ENCODE measurements at places on chromosomes 6 and 20. TPM values are rescaled to one million over a fixed set of nuclear protein-coding genes. Genes with fewer than 3 reads are reported as not detected.

GRCh38 chr20:13659288-13659687, 20.6 kb upstream of the TASP1 start:
- no peak for DNase-seq

GRCh38 chr6:148619891-148620290, 126.9 kb upstream of the UST start:
- DNase-seq = no peak

GRCh38 chr6:88422831-88423230, 256.7 kb upstream of the CNR1 start:
- DNase-seq = no peak

GRCh38 chr20:14208956-14209355, 128.5 kb downstream of the FLRT3 start:
- no peak for DNase-seq

- DNase-seq = no peak
These were observed 181.2 kb downstream of the ZDHHC14 start for GRCh38 chr6:157561929-157562810.

DNA sequence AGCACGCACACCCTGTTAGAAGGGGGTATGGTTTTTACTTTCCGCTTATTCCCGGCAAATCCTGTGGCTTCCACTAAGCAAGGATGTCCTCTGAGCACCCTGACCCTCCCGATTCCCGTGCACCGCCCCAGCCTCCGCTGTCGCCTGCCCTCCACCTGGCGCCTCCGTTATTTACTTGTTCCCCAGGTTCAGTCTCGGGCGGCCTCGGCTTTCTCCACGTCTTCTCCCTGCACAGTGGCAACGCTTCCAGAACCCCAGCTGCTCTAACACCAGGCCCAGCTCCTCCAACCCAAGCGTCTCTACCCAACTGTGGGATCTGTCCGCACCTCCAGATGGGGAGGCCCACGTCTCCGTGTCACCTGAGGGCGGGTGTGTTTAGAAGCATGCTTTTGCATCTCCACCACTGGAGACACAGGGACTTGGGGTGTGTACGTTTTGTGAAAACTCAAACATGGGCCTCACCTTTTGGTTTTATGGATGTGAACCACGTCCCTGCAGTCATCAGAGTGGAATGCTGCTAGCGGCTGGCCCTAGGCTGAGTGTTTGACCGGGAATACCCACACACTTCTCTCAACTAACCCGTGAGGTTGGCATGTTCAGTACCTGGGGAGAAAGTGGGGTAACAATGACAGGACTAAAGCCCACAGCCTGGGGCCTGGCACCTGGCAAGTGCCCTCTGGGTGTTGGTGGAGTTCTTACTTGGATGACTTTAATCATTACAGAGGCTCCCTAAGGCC, 79.9 kb downstream of the THBS2 start:
- no peak for DNase-seq

DNA sequence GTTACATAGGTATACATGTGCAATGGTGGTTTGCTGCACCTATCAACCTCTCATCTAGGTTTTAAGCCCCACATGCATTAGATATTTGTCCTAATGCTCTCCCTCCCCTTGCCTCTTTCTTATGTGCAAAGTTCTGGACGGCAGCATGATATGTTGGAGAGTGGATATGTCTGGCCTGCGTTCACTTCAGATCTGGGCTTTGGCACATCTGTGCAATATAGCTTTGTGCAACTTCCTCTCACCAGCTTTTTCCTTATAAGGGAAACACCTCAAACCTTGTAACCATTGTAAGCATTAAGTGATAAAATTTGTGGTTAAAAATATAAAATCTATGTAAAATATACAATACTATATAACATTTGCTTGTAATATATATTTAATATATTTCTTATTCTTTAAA, 288.0 kb downstream of the PHACTR1 start:
- DNase-seq = no peak

DNA sequence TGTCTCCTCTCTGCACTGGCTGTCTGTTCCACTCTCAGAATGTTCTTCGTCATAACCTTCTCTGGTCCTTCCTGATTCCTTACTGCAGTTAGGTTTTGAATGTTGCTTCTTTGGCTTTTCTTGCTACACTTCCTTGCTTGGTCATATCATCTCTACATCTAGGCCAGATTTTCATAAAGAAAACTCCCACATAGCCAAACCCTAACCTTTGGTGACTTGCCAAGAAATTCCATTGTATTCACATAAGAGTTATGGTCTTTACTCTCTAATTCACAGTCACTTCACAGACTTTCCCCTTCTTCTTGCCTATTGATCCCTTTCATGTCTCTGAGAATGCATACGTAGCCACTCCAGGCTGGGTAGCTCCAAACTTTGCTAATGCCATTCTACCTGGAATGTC, 41.9 kb upstream of the SIM1 start:
- no peak for DNase-seq

DNA sequence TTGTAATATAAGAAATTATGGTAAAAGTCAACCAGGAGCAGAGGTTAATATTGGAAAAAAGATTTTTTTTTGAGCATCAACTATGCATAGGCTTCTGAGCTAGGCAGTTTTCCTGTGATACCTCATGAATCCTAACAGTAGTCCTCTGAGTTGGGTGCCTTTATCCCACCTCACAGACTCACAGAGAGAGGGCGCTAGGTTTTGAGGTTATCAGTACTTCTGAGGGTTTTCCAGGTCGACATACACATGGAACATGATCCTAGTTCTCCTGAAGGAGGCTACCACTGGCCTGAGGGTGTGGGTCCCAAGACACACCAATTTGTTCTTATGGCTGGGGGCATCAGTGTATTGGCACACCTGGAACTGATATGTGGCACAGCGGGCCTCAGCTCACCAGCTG, 358.8 kb upstream of the JAG1 start:
- no peak for DNase-seq

DNA sequence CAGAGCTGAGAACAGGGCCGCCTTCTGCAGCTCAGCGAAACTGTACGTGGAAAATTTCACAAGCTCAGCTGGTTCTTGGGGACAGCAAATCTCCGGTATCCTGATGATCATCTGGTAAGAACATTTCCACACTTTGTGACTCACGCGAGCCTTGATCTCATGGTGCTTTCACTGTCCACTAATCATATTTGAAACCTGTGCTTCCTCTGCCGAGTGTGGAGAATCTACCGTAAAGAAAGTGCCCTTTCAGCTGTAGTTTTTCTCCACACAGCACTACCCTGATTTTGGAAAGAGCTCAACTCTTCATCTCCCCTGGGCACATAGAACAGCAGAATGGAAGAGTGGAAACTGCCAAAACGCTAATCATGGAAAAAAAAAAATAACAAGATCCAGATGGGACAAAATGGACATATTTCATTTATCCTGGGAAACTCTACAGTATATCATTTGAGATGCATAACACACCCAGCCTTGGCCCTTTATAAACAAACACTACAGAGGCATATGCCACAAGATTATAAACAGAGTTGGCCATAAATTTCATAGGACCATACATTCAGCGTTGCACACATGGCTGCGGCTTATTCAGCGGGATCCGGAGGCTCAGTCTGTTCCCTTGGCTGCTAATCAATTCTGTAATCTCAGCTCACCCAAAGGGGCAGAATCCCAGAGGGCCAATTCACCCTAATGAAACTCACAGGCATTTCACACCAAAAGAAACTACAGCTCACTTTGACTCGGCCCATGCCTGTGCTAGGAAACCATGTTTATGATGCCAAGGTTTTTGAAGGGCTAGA, 434.5 kb downstream of the HDGFL1 start:
- no peak for DNase-seq

DNA sequence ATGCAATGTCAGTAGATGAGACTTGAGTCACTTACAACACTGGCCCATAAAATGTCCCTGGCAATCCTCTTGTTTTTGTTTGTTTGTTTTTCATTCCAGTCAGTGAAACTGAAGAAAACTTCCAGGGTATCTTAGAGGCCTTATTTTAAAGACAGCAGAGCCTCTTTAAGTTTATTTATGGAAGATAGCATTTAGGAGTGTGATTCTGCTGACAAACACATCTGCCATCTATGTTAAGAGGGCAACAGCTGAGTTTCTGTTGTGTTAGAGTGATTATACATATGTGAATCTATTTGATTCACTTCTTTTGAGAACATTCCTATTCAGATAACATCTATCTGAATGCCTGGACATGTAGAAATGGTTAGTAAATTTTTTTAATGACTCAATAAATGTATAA, 812.6 kb downstream of the TENT5A start:
- no peak for DNase-seq

GRCh38 chr6:1002989-1003388, 308.9 kb upstream of the FOXQ1 start:
- DNase-seq = no peak

DNA sequence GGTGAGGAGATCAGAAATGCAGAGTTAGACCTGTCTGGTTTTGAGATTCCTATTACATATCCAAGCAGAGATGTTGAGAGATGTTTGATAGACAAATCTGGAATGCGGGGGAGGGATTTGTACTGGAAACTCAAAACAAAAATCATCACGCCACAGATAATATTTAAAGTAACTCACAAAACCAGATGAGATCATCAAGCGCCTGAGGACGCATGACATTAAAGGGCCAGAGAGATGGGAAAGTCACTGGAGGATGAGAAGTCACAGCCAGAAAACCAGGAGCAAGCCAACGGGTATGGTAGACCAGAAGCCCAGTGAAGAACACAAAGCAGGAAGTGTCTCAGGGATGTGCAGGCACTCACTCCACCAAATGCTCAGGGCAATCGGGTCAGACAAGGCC, 87.7 kb downstream of the DLL1 start:
- peak; percentile 4 for DNase-seq

GRCh38 chr6:90765895-90766294, 179.0 kb upstream of the MAP3K7 start:
- DNase-seq = no peak

- no peak for DNase-seq
These were observed 527.0 kb upstream of the JARID2 start for GRCh38 chr6:14718861-14719260.

DNA sequence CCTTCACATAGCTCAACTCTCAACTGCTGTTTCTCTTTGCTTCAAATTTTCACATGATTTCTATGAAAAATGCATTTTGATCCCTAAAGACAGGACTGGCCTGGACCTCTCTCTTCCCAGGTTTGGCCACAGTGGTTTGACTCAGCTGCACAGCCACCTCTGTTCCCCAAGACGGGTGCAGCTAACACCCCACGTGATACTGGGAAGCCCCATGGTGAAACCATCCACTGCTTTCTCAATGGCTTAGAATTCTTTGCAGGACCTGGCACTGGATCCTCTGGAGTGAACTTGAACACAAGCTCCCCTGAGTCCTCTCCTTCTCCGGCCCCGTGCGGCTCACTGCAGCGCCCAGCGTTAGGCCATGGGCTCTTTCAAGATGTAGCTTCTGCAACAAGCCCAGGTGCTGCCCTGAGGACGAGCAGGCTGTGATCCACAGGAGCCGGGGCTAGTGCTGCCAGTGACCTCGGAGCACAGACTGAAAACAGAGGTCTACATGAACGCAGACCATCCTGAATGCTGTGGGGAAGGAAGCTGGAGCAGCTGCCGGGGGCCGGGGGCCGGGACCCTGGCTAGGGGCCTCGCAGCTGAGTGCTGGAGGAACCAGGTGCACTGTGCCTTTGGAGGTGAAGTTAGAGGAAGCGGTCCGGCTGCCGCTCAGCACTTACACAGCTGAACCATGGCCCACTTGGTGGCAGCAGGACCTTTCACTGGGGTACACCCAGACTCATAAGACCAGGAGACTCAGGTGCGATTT, 58.8 kb upstream of the MPC1 start:
- DNase-seq = no peak

GRCh38 chr20:21273755-21274386, 29.3 kb upstream of the XRN2 start:
- no peak for DNase-seq

- no peak for DNase-seq
These were observed 100.5 kb upstream of the EDN1 start for GRCh38 chr6:12189661-12190060.

DNA sequence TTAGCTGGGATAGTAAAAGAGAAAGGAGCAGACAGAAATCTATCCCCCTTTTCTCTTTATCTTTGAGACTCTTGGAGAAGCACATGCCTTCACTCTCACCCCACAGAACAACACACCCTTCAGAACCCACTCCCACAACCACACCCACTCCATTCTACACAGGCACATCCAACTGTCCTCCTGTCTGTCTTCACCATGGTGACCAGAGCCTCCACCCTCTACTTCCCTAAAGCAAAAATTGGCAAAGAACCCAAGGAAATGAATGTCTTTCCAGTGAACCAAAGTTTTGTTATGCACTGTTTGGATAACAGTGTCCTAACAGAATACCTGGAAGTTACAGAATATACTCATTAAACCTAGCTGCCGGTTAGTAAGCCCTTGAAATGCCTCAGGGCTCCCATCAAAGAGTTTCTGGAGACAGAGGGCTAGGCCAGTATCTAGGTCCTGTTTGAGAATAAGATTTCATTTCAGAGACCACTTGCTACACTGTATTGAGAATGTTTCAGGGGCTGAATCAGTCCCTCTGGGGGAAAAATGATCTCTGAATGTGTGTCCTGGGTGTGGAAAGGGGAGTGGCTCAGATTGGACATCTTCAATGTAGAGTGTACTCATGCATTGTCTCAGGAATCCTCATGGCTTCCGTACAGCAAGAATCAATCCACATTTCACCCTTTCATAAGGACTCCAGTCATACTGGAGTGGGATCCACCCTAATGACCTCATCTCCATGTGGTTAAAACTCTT, 101.1 kb downstream of the LY86 start:
- DNase-seq = no peak

GRCh38 chr6:163296835-163297519, 117.5 kb upstream of the QKI start:
- DNase-seq = no peak

GRCh38 chr6:149302723-149303122, 14.8 kb upstream of the TAB2 start:
- no peak for DNase-seq

DNA sequence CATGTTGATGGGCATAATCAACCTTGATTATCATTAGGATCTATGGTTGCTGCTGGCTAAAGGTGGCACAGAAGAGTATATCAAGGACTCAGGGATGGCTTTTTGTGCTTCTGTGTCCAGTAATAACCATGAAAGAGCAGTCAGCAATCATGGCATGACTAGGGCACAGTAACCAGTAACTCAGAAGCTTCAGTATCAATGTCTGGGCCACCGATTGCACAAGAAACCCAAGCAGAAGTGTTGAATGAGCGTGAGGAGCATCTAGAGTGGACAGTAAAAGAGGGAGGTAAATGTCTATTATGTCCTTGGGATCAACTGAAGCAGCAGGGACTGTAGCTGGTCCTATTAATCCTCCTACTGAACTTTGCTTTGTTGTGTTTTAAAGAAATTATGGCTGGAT, 81.5 kb upstream of the F13A1 start:
- no peak for DNase-seq

Gene VSTM2L
- 95.0 TPM for total RNA-seq

Gene NOL7
- total RNA-seq = 54.5 TPM

Gene HSPA1A
- total RNA-seq = 347 TPM

Gene METTL24
- 15.7 TPM for total RNA-seq

Gene SLC17A2
- total RNA-seq = not detected

Gene ISM1
- 0.95 TPM for total RNA-seq

Gene GFOD1
- 17.4 TPM for total RNA-seq

Gene GSTA1
- 382 TPM for total RNA-seq

Gene SSTR4
- total RNA-seq = not detected

Gene ULBP1
- total RNA-seq = 0.09 TPM

Gene PI3
- total RNA-seq = not detected

Gene HNF4A
- total RNA-seq = 74.4 TPM

Gene ADGRF4
- 0.52 TPM for total RNA-seq
